ENCODE measurements at places on chromosomes 4 and X.

GRCh38 chr4:42549896-42550295, 107.0 kb downstream of the ATP8A1 start:
- no peak for DNase-seq

DNA sequence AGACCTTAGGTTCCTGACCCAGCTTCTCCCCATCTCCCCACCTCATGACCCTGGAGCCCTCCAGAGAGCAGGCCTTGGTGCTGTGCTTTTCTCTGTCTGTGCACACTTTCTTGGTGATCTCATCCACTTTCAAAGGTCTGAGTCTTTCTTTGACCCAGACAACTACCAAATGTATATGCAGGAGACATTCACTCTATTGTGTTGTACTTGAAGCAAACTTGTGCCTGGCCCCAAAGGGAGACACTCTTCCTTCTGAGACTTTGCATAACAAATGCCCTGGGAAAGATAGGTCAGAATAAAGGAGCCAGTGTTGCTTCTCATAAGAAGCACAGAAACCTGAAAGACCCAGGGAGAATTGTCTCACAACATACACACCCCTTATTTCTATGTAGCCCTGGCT, 54.3 kb upstream of the TLR2 start:
- no peak for DNase-seq

- DNase-seq, result no peak
Observed at GRCh38 chr4:152235718-152236117, 300.2 kb downstream of the FBXW7 start.

GRCh38 chr4:86582410-86582809, 11.7 kb upstream of the PTPN13 start:
- DNase-seq, result no peak

GRCh38 chr4:112448306-112449132, 67.5 kb downstream of the NEUROG2 start:
- no peak for DNase-seq

DNA sequence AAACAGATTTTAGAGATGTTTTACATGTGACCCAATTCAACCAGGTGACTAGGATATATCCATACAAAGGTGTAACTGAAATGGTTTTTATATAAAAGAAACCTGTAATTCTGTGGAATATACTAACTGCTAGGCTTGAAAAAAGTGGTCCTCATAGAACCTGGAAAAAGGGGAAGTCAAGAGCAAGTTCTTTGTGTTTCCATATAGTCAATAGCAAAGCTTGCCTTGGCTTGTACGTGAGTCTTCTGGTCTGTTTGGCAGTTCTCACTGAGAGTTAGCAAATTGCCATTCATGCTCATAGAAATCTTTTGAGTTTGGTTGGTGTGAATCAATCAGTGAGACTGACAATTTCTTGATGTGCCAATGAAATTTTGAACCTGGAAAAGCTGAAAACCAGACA, 79.4 kb upstream of the SMIM10 start:
- no peak for DNase-seq

GRCh38 chrX:50049228-50049627, 126.8 kb downstream of the CLCN5 start:
- no peak for DNase-seq

DNA sequence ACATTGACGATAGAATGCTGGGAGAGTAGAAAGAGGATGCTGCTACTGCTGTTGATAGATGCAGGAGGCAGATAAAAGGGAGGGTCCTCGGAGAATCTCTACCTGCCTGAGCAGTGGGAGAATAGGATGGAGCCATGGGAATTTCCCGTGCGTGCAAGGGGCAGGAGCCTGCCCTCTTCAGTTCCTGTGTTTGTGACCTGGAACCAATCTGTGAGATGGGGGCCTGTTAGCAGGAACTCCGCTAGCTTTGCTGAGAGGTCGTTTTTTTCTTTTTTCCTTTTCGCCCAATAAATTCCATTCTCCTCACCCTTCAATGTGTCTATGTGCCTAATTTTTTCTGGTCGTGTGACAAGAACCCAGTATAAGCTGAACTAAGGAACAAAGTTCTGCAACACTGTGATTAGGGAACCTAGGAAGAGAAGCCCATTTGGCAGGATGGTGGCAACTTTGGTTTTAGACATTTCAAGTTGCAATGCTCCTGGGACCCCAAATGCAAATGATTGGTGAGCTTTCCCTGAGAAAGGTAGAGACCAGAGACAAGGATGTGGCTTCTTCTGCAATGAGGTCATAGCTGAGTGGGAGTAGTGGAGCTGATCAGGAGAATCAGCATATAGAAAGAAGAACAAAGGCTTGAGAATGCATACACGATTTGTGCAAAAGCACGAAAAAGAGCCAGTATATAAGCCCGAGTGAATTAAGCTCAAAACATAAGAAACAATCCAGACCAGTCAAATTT, 23.9 kb downstream of the SLC39A8 start:
- DNase-seq, result no peak

DNA sequence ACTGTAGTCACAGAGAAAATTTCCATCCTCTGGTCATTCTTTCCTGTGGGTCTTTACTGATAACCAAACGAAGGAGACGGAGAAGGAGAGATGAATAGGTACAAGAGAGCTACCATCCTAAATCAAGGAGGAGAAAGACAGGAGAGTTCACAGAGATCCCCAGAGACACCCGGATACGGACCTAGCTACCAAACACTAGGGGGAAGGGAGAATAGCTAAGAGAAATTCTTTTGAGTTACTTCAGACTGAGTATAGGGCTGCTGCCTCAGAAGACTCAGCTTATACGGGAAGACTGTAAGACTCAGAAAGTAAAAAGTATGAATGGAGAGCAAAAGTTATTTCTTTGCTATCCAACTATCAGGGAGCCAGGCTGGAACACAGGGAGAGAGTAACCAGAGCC, 572.1 kb downstream of the C4orf33 start:
- no peak for DNase-seq

DNA sequence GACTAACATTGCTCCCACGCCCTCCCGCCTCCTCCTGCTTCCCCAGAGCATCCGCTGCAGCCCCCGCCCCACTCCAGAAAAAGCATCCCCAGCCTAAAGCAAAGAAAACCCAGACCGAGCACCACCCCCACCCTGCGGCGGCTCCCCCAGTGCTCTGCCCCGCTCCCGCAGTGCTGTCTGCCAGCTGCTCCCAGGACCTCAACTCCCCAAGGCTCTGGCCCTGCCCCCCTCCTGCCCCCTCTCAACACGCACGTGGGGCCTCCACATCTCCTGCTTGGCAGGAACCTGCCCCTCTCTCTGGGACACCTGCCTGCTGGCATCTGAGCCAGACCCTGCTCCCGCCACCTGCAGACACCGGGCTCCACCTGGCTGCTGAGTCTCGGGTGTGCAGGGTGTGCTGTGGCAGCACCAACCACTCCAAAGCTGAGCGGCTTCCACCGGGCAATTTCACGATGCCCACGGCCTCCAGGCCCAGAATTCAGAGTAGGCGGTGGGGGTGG, 79.4 kb downstream of the FAM53A start:
- peak; percentile 50 for DNase-seq

DNA sequence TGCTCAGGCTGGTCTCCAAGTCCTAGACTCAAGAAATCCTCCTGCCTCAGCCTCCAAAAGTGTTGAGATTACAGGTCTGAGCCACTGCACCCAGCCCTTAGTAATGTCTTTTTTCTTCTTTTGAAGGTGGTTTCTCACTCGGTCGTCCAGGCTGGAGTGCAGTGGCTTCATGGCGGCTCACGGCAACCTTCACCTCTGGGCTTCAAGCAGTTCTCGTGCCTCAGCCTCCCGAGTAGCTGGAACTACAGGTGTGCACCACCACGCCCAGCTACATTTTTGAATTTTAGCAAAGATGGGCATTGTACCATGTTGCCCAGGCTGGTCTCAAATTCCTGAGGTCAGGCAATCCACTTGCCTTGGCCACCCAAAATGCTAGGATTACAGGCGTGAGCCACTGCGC, 32.3 kb upstream of the ASMTL start:
- no peak for DNase-seq

GRCh38 chr4:141721174-141721573, 84.8 kb downstream of the IL15 start:
- DNase-seq, result no peak

DNA sequence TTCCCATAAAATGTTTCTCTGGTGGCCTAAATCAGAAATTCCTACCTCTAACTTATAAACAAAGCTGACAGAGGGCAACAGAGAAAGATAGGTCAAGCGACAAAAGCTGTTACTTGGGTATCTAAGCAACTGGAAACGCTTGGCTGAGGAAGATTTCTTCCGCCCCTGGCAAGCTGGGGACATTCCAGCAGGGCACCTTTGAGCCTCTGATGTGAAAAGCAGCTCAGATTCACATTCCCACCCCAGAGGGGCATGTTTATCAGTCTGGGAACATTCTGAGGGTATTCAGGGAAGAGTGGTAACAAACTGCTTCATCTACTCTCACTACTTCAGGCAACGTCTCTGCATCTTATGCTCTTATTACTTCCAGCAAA, 3.5 kb upstream of the CDS1 start:
- DNase-seq, result no peak

- DNase-seq, result no peak
Observed at GRCh38 chrX:47595716-47596251, 13.5 kb downstream of the TIMP1 start.

DNA sequence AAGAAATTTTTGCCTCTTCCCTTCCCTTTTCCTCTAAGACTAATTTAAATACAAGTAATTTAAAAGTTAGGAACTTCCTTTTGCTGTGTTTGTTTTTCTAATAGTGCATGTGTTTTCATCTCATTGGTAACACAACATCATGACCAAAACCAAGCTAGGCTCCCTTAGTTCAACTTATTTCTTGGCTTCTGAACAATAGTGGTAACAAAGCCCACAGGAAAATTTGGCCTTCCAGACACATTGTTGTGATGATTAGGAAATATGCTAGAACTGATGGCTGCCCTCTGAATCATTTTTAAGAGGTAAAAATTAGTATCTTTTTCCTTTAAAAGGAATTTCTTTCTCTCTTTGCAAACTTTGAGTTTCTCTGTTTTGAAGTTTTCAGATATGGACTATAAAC, 25.5 kb upstream of the TEC start:
- DNase-seq, result no peak

- no peak for DNase-seq
Observed at GRCh38 chrX:134622056-134622812, 36.0 kb downstream of the PLAC1 start.

GRCh38 chrX:145475725-145476124, 228.4 kb downstream of the SPANXN1 start:
- DNase-seq, result no peak

DNA sequence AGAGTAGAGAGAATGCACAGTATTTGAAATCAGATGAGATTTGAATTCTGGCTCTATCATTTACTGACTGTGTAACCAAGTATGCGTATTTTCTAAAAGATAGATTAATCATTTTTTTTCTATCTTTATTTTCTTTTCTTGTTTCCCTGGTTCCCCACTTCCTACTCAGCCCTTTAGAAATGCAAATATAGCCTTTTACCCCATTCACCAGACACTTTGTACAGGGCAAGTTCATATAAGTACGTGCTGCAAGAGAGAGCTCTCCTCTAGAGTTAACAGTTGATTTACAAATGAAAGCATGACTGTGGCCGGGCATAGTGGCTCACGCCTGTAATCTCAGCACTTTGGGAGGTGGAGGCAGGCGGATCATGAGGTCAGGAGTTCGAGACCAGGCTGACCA, 17.8 kb upstream of the TDO2 start:
- no peak for DNase-seq

DNA sequence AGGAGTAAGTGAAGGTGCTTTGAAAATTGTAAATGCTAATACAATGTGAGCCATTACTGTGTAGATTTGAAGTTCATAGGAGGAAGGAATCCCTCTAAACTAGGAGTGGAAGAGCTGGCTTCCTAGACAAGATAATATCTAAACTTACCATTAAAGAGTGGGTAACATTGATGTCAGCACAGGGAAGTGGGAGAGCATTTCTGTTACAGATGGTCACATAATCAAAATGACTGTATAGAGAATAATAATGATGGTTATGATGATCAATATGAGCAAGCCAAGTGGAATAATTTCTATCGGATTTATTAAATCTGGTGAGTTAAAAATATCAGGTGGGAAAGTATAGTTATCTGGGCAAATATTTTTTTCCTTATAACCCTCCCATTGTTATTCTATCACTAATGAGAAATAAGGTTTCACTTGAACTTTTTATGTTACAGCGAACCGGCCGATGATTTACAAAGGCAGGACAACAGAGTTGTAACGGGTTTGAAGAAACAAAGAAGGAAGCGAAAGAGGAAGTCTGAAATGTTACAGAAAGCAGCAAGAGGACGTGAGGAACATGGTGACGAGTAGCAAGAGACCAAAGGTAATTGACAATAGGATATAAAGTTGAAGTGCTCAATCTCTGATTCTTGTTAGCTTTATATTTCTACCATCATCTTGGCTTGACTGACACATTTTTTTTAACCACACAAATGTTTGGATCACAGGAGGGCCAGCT, 43.5 kb downstream of the FMR1NB start:
- no peak for DNase-seq

DNA sequence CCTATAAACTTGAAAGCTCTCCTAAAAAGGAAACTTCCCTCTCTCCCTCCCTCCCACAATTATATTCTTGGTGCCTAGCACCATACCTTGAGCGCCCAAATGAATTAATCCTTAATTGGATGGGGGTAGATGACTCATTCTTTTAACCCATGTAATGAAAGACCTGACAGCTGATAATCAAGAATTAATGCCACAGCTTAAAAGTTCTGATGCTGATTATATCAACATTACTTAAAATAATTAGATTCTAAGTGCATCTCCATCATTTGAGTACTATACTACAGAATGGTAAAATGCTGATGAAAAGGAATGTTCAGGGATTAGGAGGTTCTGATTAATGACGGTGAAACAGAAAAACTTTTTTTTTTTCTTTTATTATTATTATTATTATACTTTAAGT, 117.0 kb downstream of the ENOX2 start:
- DNase-seq, result no peak

DNA sequence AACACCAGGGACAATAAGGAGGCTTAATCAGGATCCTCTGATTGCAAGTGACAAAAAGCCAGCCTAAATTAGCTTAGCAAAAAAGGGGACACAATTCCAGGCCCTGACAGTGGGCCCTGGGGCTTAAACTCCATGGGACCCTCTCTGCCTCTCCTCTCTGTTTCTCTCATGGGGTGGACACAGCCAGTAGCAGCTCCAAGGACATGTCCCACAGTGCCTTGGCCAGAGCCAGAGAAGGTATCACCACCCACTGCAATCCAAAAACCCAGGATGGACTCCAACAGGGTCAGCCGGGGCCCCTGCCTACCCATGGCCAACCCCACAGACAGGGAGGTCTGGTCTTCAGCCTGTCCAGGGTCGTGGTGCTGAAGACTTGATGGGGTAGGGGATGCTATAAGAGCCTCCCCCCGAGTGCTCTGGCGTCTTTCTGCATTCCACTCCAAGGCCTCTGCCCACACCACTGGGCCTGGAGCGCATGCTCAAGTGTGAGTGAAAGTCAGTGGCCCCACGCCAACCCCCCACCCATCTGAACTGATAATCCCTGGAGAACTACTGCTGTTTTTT, 19.7 kb upstream of the PPP2R2C start:
- DNase-seq, result no peak
